Caco-2 (cell line): ENCODE measurements at places on chromosomes 3 and 15. TPM values are rescaled to one million over a fixed set of nuclear protein-coding genes. Genes with fewer than 3 reads are reported as not detected.
A peak's percentile ranks its signal among the peaks of the same experiment; 100 is the strongest.

The NLGN1 gene
- not detected in 2 replicates for total RNA-seq

The TMEM212 gene
- total RNA-seq: not detected in 2 replicates

The GOLGA6L10 gene
- 3.4 and 3.8 TPM in 2 replicates for total RNA-seq

The CELSR3 gene
- total RNA-seq: 35.4 and 39.0 TPM in 2 replicates

The IL17RD gene
- 2.7 and 3.1 TPM in 2 replicates for total RNA-seq

DNA sequence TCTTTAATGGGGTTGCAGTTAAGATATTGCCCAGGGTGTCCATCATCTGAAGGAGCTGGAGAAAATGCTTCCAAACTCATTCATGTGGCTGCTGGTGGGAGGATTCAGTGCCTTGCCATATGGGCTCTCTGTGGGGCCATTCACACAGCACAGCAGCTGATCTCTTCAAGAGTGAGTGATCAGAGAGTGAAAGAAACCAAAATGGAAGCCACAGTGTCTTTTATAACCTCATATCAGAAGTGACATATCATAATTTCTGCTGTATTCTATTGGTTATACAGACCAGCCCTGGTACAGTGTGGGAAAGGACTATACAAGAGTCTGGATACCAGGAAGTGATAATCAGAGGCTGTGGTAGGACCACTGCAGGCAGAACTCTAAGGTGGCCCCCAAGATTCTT lies 33.6 kb downstream of the HHLA2 start:
- H3K4me3 ChIP-seq: no peak overlapping the region
- no peaks in the 10 kb centered on the region for H3K36me3 ChIP-seq
- H3K27me3 ChIP-seq: no peaks in the 10 kb centered on the region
- H3K4me1 ChIP-seq: no peaks in the 10 kb centered on the region
- no peak for DNase-seq

- no peak for DNase-seq
- peaks cover 16% of the 10 kb centered on the region for H3K4me1 ChIP-seq
- H3K27ac ChIP-seq: no peak overlapping the region
Measured at GRCh38 chr3:171407759-171408158, 52.4 kb downstream of the TNIK start.

- H3K4me1 ChIP-seq: no peaks in the 10 kb centered on the region
- DNase-seq: no peak
- no peak overlapping the region for H3K27ac ChIP-seq
- no peaks in the 10 kb centered on the region for H3K27me3 ChIP-seq
Measured at GRCh38 chr15:91384189-91384730, 284.2 kb downstream of the SV2B start.

GRCh38 chr3:20096135-20096685 lies 56.0 kb downstream of the KAT2B start:
- no peak overlapping the region for H3K4me3 ChIP-seq
- no peak overlapping the region for H3K27ac ChIP-seq
- no peaks in the 10 kb centered on the region for H3K36me3 ChIP-seq
- no peaks in the 10 kb centered on the region for H3K27me3 ChIP-seq
- DNase-seq: no peak

- no peak overlapping the region for H3K27ac ChIP-seq
- no peaks in the 10 kb centered on the region for H3K27me3 ChIP-seq
- H3K36me3 ChIP-seq: no peaks in the 10 kb centered on the region
- no peak overlapping the region for H3K4me3 ChIP-seq
- no peaks in the 10 kb centered on the region for H3K4me1 ChIP-seq
Measured at GRCh38 chr15:61137105-61137792, 91.9 kb downstream of the RORA start.

GRCh38 chr3:160758929-160759577 lies 3.0 kb downstream of the PPM1L start:
- H3K27me3 ChIP-seq: no peaks in the 10 kb centered on the region; the same call in 1 of the 2 replicates
- H3K4me1 ChIP-seq: peaks cover 7% of the 10 kb centered on the region
- no peaks in the 10 kb centered on the region for H3K36me3 ChIP-seq
- no peak overlapping the region for H3K27ac ChIP-seq

DNA sequence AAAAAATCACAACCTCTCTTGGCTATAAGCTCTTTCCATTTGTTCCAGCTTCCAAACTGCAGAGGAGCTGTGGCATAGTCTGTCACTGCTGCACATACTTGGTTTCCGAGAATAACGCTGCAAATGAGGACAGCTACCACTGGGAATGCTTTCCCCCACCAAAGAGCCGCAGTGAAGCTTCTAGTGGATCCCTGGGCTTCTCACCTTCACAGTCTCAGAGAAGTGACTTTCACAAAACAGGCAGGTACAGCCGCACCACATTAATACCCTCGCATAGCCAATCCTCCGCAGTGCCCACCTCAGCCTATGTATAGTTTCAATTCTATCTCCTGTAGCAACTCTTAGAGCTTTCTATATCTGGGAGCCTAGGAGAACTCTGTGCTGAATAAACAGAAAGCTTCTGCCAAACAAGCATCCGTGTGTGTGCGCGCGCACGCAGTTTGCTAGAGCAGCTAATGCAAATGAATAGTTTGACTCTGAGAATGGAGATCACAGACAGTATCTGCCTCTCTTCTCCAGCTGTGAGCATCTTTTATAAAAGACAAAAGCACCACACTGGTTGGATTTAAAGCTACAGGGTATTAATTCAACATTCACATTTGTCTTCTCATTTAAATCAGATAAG lies 81.9 kb upstream of the PLXND1 start:
- H3K27me3 ChIP-seq: no peaks in the 10 kb centered on the region
- no peaks in the 10 kb centered on the region for H3K36me3 ChIP-seq
- no peak for DNase-seq
- H3K4me3 ChIP-seq: no peak overlapping the region
- H3K27ac ChIP-seq: peak overlapping the region; percentile 50

DNA sequence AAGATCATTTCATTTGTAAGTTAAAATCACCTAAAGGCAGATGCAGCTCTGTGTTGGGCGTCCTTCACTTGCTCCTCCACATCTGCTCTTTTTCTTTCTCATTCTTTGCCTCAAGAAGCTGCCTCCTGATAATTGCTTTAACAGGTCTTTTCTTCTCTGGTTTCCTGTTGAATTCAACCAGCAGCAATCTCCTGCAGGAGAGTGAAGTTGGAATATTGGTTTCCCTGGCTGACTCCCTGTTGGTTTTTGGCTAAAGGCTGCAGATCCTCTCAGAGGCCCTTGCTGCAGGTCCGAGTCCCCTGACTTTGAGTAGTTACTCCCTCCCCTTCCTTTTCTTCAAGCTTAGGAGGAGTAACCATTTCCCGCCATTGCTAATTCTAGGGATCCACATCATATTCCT lies 4.2 kb downstream of the TP63 start:
- H3K27me3 ChIP-seq: no peaks in the 10 kb centered on the region
- H3K4me3 ChIP-seq: no peak overlapping the region
- no peak for DNase-seq
- H3K4me1 ChIP-seq: no peaks in the 10 kb centered on the region
- H3K27ac ChIP-seq: no peak overlapping the region

- no peak for DNase-seq
- no peaks in the 10 kb centered on the region for H3K4me1 ChIP-seq
- H3K36me3 ChIP-seq: no peaks in the 10 kb centered on the region
- H3K4me3 ChIP-seq: no peak overlapping the region
- H3K27ac ChIP-seq: no peak overlapping the region
Measured at GRCh38 chr15:34642247-34642646, 58.8 kb upstream of the GOLGA8B start.

GRCh38 chr15:66981771-66982170 lies 83.6 kb upstream of the SMAD3 start:
- no peak overlapping the region for H3K4me3 ChIP-seq
- H3K36me3 ChIP-seq: no peaks in the 10 kb centered on the region
- H3K27me3 ChIP-seq: no peaks in the 10 kb centered on the region

GRCh38 chr3:42683875-42684598 lies 1.3 kb upstream of the KLHL40 start:
- H3K36me3 ChIP-seq: no peaks in the 10 kb centered on the region
- H3K4me1 ChIP-seq: no peaks in the 10 kb centered on the region
- H3K27me3 ChIP-seq: no peaks in the 10 kb centered on the region
- no peak overlapping the region for H3K4me3 ChIP-seq
- no peak overlapping the region for H3K27ac ChIP-seq

GRCh38 chr15:27701956-27702355 lies 397.2 kb downstream of the OCA2 start:
- no peak overlapping the region for H3K4me3 ChIP-seq
- no peaks in the 10 kb centered on the region for H3K4me1 ChIP-seq
- H3K27ac ChIP-seq: no peak overlapping the region
- H3K36me3 ChIP-seq: no peaks in the 10 kb centered on the region
- DNase-seq: no peak

- H3K4me3 ChIP-seq: peak overlapping the region; percentile 94
- no peaks in the 10 kb centered on the region for H3K4me1 ChIP-seq
- peak overlapping the region; percentile 94 for H3K27ac ChIP-seq
- no peaks in the 10 kb centered on the region for H3K36me3 ChIP-seq
- no peaks in the 10 kb centered on the region for H3K27me3 ChIP-seq
Measured at GRCh38 chr15:41417418-41418195, 712 bp downstream of the RTF1 start.

GRCh38 chr3:50455161-50456018 lies 48.0 kb downstream of the CACNA2D2 start:
- no peak overlapping the region for H3K4me3 ChIP-seq
- H3K4me1 ChIP-seq: no peaks in the 10 kb centered on the region
- DNase-seq: no peak
- H3K27me3 ChIP-seq: no peaks in the 10 kb centered on the region
- H3K27ac ChIP-seq: no peak overlapping the region

DNA sequence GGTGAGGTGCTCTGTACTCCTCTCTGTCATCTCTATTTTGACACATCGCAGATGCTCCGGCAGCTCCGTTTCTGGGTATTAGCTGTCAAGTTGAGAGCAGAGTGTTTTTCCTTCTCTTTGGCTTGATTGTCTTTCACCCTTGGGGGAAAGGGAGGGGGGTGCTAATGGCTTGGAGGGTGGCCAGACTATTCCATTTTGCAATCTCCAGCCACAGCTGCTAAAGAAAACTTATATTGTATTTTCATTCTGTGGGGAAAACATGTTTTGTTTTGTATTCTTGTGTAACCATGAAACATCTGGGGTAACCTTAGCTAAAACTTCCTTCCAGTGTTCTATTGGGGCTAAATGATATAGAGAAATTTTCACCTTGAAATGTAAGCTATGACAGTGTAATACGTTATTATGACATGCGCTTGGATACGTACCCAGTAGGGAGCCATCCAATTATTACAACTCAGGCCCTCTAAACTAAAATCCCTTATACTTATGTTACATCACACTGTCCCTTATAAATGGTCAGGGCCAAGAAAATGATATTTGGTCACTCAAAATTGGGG lies 14.0 kb upstream of the LARP6 start:
- no peak overlapping the region for H3K27ac ChIP-seq
- H3K4me1 ChIP-seq: no peaks in the 10 kb centered on the region
- no peaks in the 10 kb centered on the region for H3K27me3 ChIP-seq
- no peak overlapping the region for H3K4me3 ChIP-seq

DNA sequence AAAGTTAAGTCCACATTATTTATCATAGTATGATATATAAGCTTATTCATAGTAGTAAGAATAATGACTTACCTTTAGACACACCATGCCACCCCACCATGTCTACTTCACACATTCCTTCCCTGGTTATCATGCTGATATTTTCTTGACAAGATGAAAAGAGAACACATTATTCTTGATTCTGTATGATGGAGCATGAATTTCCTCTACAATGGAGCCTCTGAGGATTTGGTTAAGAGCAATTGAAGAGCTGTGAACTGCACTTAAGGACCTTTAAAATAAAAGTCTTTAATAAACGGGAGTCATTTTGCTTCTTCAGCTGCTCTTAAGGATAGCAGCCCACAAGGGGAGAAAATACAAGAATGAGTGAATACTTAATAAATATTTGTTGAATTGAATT lies 226.7 kb downstream of the CADM2 start:
- no peak overlapping the region for H3K27ac ChIP-seq
- no peak for DNase-seq
- no peak overlapping the region for H3K4me3 ChIP-seq

DNA sequence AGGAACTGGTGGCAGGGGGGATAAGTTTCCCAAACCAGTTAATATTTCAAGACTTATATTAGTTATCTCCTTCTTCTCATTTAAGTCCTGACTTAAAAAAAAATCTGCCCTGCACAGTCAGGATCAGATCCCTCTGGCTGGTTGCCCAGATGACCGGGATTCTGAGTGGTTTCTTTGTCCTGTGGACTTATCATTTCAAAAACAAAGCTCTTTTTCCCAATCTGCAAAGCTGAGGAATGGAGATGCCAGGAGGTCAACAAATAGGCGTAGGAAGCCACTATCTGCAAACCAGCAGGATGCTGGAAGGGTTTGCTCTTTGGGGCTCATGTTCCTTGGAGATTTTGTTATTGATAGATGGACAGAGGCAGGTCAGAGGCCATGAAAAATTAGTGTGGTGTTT lies 5.8 kb downstream of the C3orf20 start:
- no peaks in the 10 kb centered on the region for H3K27me3 ChIP-seq
- H3K36me3 ChIP-seq: no peaks in the 10 kb centered on the region
- peaks cover 22% of the 10 kb centered on the region for H3K4me1 ChIP-seq
- H3K4me3 ChIP-seq: no peak overlapping the region
- no peak overlapping the region for H3K27ac ChIP-seq
- DNase-seq: no peak

- DNase-seq: no peak
- H3K27me3 ChIP-seq: no peaks in the 10 kb centered on the region
- no peak overlapping the region for H3K4me3 ChIP-seq
- no peaks in the 10 kb centered on the region for H3K36me3 ChIP-seq
- H3K4me1 ChIP-seq: no peaks in the 10 kb centered on the region
Measured at GRCh38 chr3:55294557-55294956, 192.5 kb downstream of the WNT5A start.

GRCh38 chr3:45915059-45915439 lies 28.2 kb upstream of the CXCR6 start:
- H3K27me3 ChIP-seq: no peaks in the 10 kb centered on the region
- H3K4me3 ChIP-seq: no peak overlapping the region

GRCh38 chr3:105944721-105945120 lies 75.9 kb upstream of the CBLB start:
- H3K27ac ChIP-seq: no peak overlapping the region
- H3K4me3 ChIP-seq: no peak overlapping the region
- no peaks in the 10 kb centered on the region for H3K27me3 ChIP-seq
- H3K4me1 ChIP-seq: no peaks in the 10 kb centered on the region
- no peak for DNase-seq

- H3K27ac ChIP-seq: no peak overlapping the region
- peaks cover 4% of the 10 kb centered on the region; the same call in 1 of the 2 replicates for H3K4me1 ChIP-seq
- no peak overlapping the region for H3K4me3 ChIP-seq
- no peaks in the 10 kb centered on the region for H3K36me3 ChIP-seq
- no peaks in the 10 kb centered on the region for H3K27me3 ChIP-seq
- DNase-seq: no peak
Measured at GRCh38 chr3:129878355-129878754, 15.2 kb downstream of the TMCC1 start.
